Neural crest cell (in vitro differentiated cells): ENCODE measurements at places on chromosomes 4 and X. TPM values are rescaled to one million over a fixed set of nuclear protein-coding genes. Genes with fewer than 3 reads are reported as not detected.

DNA sequence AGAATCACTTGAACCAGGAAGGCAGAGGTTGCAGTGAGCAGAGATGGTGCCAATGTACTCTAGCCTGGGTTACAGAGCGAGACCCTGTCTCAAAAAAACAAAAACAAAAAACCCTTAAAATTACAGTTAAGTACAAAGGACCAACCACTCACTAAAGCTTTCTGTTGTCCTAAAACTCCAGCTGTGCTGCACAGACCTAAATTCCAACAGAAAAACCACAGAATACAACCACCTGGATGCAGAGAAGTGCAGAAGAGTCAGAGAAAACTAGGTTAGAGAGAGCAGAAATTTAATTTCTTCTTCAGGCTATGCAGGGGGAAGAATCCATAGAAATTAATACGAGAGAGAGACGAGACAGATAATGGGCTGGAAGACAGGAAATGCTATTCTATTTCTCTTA lies 376.8 kb upstream of the CXorf51A start:
- no peaks in the 10 kb centered on the region for H3K4me1 ChIP-seq
- H3K36me3 ChIP-seq = no peaks in the 10 kb centered on the region
- no peaks in the 10 kb centered on the region for H3K27me3 ChIP-seq
- H3K27ac ChIP-seq = no peak overlapping the region
- no peak for DNase-seq

- H3K4me1 ChIP-seq = peaks cover 17% of the 10 kb centered on the region
- peaks cover 10% of the 10 kb centered on the region for H3K36me3 ChIP-seq
- H3K27ac ChIP-seq = no peak overlapping the region
- H3K4me3 ChIP-seq = no peak overlapping the region
Observed at GRCh38 chr4:156763511-156763910, 208.1 kb downstream of the PDGFC start.

- no peaks in the 10 kb centered on the region for H3K4me1 ChIP-seq
- no peaks in the 10 kb centered on the region for H3K27me3 ChIP-seq
- H3K27ac ChIP-seq = no peak overlapping the region
- no peak for DNase-seq
- no peaks in the 10 kb centered on the region for H3K36me3 ChIP-seq
Observed at GRCh38 chrX:12010436-12010835, 127.8 kb upstream of the FRMPD4 start.

GRCh38 chrX:10158279-10159144 lies 1.7 kb downstream of the CLCN4 start:
- DNase-seq = peak; percentile 30
- H3K4me1 ChIP-seq = peaks cover 21% of the 10 kb centered on the region
- H3K36me3 ChIP-seq = no peaks in the 10 kb centered on the region
- peak overlapping the region; percentile 74 for H3K4me3 ChIP-seq
- no peak overlapping the region for H3K27ac ChIP-seq
- no peaks in the 10 kb centered on the region for H3K27me3 ChIP-seq

DNA sequence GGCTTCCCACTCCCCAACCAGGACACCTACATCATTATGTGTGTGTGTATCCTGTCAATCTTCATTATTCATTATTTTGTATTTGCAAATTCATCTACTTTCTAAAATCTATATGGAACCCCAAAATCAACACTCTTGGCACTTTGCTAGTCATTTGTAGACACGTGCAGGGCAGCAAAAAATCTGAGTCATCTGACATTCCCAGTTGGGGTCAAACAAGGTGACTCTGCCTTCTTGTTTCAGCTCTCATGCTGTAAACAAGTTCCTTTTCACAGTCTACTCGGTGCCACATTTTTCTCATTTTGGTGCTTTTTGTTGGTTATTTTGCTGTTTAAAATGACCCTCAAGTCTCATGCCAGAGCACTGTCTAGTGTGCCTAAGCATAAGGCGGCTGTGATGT lies 5.9 kb downstream of the MRFAP1L1 start:
- peaks cover 32% of the 10 kb centered on the region for H3K4me1 ChIP-seq
- no peak overlapping the region for H3K4me3 ChIP-seq
- peaks cover 47% of the 10 kb centered on the region for H3K36me3 ChIP-seq
- no peaks in the 10 kb centered on the region for H3K27me3 ChIP-seq

DNA sequence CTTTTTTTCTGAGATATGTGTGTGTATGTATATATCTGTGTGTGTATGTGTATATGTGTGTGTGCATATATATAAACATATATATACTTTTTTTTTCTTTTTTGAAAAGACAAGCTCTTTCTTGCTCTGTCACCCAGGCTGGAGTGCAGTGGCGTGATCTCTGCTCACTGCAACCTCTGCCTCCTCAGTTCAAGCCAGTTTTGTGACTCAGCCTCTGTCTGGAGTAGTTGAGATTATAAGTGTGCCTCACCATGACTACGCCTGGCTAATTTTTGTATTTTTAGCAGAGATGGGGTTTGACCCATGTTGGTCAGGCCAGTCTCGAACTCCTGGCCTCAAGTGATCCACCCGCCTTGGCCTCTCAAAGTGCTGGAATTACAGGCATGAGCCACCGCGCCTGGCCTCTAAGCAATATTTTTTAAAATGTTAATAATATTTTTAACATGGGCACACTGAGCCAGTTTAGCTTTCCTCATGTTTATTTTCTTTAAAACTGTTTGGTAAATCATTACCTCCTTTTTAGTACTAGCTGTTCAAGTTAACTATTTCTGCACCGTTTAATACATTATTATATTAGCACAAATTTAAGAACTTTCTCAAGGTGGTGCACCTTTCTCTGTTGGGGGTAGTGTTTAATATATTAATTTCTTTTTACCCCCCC lies 33.3 kb downstream of the BBS12 start:
- no peaks in the 10 kb centered on the region for H3K27me3 ChIP-seq
- H3K36me3 ChIP-seq = no peaks in the 10 kb centered on the region
- no peaks in the 10 kb centered on the region for H3K4me1 ChIP-seq

SLC26A1 gene
- 0.27 and 0.84 TPM in 2 replicates for total RNA-seq

HTR2C gene
- 0.07 and 0.09 TPM in 2 replicates for total RNA-seq

DNA sequence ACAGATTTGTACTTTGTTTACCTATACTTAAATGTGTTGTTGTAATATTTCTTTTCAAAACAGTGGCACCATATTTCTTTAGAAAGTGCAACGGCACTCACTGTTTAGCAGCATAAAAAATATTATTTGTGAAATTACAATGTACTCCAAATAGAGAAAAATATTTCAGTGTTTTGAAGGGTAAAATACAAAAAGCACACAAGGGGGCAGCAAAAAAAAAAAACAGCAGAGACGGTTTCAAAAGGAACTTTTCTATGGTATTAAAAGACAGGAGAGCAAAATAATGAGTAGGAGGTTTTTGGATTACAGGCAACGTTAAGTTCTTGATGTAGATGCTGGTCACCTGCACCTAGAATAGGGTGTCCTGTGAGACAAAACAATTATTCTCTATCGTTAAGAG lies 2.0 kb downstream of the NUDT11 start:
- H3K27me3 ChIP-seq = no peaks in the 10 kb centered on the region
- no peak overlapping the region for H3K27ac ChIP-seq
- DNase-seq = no peak
- H3K36me3 ChIP-seq = peaks cover 4% of the 10 kb centered on the region
- peaks cover 15% of the 10 kb centered on the region for H3K4me1 ChIP-seq

HSFX3 gene
- not detected in 2 replicates for total RNA-seq
